Nephron progenitor cell (in vitro differentiated cells): ENCODE measurements at places on chromosomes 5 and 9.

- no peak for DNase-seq
Observed at GRCh38 chr5:176646049-176646706, 1.1 kb upstream of the TSPAN17 start.

DNA sequence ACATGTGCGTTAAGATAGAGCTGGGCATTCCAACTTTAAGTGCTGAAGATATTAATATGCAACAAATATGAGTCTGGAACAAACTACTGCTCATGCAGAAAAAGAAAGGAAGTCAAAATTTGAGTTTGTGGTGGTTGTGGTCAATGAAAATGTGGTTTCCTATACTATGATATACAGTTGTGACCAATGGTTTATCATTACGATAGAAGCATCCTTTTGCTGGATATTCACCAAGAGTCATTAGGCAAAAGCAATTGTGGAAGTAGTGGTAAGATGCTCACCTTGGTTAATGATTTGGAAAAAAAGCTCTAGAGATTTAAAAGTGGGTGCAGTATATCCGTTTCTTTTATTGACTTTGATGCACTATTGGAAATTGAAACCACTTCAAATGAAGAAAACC, 1007.0 kb downstream of the NR2F1-AS1 start:
- DNase-seq, result no peak

DNA sequence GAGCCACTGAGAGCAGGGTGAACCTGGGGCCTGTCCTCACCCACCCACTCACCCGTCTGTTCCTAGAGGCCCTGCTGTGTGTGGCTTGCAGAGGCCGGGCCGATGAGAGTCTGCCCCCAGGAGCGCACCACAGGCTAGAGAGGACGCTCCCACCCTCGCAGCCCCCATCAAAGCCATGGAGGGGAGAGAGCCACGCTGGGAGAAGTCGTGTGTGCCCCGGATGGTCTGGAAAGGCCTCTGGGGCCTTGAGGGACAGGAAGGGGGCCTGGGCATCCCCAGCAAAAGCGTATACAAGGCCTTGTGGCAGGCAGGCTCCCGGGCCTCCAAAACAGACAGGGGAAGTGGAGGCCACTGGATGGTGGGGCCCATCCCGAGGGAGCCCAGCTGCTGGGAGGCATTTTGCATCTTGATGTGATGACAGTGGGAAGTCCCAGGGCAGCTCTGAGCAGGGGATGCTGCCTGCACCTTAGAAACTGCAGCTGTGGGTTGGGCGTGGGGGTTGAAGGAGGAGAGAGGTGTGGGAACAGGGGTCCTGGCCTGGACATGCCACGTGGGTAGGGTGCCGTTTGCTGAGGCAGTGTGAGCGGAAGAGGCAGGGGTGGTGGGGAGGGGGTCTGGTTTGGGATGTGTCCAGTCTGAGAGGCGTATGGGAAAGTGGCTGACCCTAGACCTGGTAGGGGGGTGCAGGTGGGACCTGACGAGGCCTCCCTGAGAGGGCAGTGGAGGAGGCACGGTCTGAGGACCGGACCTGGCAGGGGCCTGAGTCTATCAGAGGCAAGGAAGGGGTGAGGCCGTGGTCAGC, 43.0 kb upstream of the NOTCH1 start:
- DNase-seq, result no peak

GRCh38 chr5:75461679-75462078, 49.8 kb downstream of the CERT1 start:
- DNase-seq, result no peak

- DNase-seq, result no peak
Observed at GRCh38 chr5:131984956-131985665, 26.3 kb downstream of the ACSL6 start.
